ENCODE measurements at places on chromosomes 2 and 18.

DNA sequence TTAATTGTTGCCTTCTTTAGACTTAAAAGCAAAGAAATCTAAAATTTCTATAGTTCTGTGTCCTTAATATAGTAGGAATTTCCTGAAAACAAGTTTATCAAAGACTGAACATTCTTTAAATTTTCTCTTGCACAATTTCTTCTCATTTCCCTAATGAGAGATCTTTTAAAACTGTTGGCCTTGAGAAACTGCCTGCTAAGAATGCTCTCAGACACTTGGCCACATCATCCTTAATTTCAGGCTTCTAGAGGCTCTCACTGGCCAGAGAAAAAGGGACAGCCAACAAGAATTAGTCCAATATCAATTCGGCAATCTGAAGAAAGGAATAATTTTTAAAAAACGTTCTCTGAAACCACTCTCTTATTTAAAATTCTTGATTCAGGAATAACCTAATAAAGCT lies 167.0 kb upstream of the CREB1 start:
- no peak for DNase-seq

GRCh38 chr18:49241852-49242251 lies 218.6 kb downstream of the DYM start:
- DNase-seq = no peak

- no peak for DNase-seq
These were observed 48.0 kb upstream of the ID2 start for GRCh38 chr2:8633735-8634313.

GRCh38 chr2:60498816-60499429 lies 54.5 kb downstream of the BCL11A start:
- no peak for DNase-seq

GRCh38 chr2:72325592-72326422 lies 178.1 kb upstream of the CYP26B1 start:
- no peak for DNase-seq

GRCh38 chr2:129297430-129297829 lies 682.0 kb upstream of the RAB6C start:
- DNase-seq = no peak

- no peak for DNase-seq
These were observed 1.2 kb upstream of the TNS1 start for GRCh38 chr2:218003981-218004419.

- DNase-seq = no peak
These were observed 9.0 kb downstream of the OBSL1 start for GRCh38 chr2:219562049-219563020.

GRCh38 chr2:174522553-174522952 lies 35.7 kb upstream of the GPR155 start:
- DNase-seq = no peak

- no peak for DNase-seq
These were observed 3.6 kb downstream of the ITM2C start for GRCh38 chr2:230868161-230868946.

- DNase-seq = no peak
These were observed 256.0 kb downstream of the VAPA start for GRCh38 chr18:10169814-10170213.

GRCh38 chr2:190150413-190150812 lies 87.9 kb upstream of the MSTN start:
- DNase-seq = no peak

- no peak for DNase-seq
These were observed 1080.5 kb upstream of the ACVR2A start for GRCh38 chr2:146764301-146764700.

DNA sequence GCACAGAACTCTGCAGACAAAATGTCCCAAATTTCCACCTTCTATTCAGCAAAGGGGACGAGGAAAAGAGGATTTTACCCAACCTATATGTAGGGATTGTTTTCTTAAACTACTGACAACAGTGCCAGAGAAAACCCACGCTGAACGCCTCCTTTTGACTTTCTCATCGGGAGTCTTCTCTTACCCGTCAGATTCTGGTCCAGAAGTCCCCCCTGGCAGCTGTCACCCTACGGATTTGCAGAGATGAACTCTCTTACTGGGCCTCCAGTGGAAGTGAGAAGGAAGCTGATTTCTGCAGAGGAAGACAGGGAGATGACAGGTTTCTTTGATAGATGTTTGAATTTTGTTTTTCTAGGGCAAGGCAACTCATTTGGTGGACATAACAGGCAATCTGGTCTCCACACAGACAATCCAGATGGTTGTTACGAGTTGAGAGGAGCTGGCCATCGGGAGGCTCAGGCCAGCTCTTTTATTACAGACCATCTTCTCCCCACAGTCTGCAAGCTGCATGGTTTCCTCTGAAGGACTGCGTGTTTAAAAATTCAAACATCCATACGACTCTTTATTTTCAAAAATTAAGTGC lies 804.3 kb downstream of the RNF144A start:
- no peak for DNase-seq

- no peak for DNase-seq
These were observed 268.6 kb downstream of the HDAC4 start for GRCh38 chr2:239132156-239132709.

GRCh38 chr18:9647496-9648323 lies 33.4 kb upstream of the PPP4R1 start:
- DNase-seq = no peak

DNA sequence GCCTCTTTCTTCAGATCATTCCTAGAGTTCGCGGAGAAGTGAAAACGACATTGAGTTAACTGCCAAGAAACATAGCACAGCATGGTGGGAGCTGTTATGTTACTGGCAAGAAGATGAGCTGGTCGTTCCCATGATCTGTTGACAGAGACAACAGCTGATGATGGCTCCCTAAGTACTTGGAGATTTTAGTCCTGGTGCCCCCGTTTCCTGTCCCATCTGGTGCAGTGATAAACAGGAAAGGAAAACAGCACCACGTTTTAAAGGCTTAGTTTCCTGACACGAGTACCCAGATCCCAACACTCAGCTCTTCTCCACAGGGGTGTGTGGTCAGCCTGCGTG lies 56.4 kb upstream of the KCNG2 start:
- DNase-seq = no peak

- DNase-seq = no peak
These were observed 63.6 kb upstream of the SH3RF3 start for GRCh38 chr2:109065391-109065734.

- no peak for DNase-seq
These were observed 23.6 kb upstream of the KYNU start for GRCh38 chr2:142853912-142854311.

- no peak for DNase-seq
These were observed 36.2 kb downstream of the MTCL1 start for GRCh38 chr18:8741532-8741931.

GRCh38 chr2:19571773-19572172 lies 213.3 kb upstream of the OSR1 start:
- no peak for DNase-seq

DNA sequence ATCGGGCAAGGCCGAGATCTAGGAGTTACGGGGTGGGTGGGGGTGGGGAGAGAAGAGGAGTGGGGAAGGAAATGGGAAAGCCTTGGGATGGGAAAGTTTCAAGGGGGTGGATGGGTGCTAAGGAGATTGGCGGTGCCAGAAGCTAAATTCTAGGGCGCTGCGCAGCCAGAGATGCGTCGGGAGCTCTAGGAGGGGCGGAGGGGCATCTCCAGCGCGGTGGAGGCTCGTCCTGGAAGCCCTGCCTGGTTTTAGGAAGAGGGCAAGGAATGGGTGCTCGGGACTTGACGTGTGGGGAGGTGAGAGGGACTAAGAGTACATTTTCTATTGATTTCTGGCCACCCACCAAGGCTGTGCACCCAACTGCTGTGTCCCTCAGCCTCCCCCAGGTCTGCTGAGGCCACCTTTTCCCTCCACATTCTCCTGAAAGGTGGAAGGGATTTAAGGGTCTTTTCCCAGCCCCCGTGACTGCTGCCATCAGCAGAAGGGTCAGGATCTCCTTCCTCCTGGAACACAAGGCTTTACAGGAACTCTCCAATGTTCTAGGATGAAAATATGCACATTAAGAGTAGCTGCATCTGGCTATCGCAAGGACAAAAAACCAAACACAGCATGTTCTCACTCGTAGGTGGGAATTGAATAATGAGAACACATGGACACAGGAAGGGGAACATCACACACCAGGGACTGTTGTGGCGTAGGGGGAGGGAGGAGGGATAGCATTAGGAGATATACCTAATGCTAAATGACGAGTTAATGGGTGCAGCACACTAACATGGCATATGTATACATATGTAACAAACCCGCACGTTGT lies 1.4 kb downstream of the C2orf72 start:
- no peak for DNase-seq

DNA sequence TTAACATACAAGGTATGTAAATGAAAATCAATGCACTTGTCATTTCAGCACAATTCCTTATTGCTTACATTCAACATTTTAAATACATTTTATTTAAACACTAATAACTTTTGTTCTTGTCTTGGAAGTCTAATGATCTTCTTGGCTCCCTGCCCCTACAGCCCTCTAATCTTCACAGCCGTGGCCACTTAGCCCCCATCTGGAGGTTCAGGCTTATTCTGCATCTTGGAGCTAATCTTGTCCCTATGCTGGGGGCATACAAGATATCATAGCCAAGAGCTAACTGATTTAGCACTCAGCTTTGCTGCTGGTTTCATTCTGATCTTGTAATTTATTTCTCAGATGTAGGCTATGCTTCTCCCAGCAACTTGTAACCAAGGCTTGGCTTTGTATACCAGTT lies 140.8 kb downstream of the TMEFF2 start:
- DNase-seq = no peak

- no peak for DNase-seq
These were observed 127.9 kb downstream of the AGAP1 start for GRCh38 chr2:235621736-235622135.

GRCh38 chr2:199955007-199955338 lies 318 bp downstream of the TYW5 start:
- peak; percentile 47 for DNase-seq

- no peak for DNase-seq
These were observed 93.8 kb upstream of the LDAH start for GRCh38 chr2:20916604-20917286.

GRCh38 chr2:199440118-199440517 lies 17.6 kb downstream of the SATB2 start:
- DNase-seq = no peak

- no peak for DNase-seq
These were observed 1.7 kb upstream of the ITM2C start for GRCh38 chr2:230863031-230863430.

DNA sequence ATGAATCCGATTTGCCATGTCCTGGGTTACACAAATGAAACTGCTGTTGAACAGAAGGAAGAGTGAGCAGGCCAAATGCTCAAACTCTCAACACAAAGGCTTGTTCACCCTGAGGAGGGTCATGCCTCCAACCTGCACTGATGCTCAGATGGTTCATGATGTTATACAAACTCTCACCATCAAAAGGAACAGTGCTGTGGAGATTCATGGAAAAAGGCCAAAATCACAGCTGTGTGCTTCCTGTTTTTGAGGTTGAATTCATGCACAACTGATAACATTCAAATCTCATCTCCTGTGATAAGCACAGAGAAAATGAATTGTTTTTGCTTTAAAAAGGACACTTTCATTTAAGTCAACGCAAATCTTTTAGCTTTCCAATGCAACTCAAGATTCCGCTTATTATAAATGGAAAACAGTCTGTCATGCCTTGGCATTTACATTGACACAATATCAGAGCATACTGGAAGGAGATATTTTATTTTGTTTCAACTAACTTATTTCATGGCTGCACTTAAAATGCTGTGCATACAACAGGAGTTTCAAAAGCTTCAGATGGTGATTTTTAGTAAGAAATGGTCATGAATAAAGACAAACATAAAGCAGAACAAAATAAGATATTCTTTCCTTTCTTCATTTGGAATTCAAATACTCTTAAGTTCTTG lies 22.2 kb upstream of the TTN start:
- DNase-seq = no peak

DNA sequence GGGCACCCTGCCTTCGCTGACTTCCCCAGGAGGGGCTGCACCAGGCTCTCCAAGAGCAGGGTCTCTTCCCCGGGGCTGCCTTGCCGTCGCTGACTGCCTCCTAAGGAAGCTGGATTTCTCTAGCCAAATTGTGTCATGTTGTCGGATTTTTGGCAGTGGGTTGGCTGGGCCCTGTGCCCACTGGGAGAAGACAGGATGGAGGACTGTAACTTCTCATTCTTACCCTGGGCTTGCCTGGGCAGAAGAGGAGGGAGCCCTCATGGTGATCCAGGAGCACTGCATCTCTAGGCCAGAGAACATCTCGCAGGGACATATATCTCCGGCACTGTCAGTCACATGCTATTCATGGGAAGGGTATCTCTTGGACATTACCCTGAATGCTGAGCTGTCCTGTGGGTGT lies 6.3 kb downstream of the MYO7B start:
- no peak for DNase-seq

DNA sequence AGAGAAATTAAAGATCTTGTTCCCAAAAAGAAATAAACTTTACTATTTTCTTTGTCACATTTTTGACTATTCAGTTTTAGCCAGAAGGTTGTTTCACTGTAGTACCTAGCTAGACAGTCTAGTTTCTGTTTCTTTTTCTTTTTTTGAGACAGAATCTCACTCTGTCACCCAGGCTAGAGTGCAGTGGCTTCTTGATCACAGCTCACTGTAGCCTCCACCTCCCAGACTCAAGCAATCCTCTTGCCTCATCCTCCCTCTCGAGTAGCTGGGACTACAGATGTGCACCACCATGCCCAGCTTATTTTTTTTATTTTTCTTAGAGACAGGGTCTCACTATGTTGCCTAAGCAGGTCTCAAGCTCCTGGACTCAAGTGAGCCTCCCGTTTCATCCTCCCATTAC lies 2.2 kb downstream of the RBM45 start:
- no peak for DNase-seq

DNA sequence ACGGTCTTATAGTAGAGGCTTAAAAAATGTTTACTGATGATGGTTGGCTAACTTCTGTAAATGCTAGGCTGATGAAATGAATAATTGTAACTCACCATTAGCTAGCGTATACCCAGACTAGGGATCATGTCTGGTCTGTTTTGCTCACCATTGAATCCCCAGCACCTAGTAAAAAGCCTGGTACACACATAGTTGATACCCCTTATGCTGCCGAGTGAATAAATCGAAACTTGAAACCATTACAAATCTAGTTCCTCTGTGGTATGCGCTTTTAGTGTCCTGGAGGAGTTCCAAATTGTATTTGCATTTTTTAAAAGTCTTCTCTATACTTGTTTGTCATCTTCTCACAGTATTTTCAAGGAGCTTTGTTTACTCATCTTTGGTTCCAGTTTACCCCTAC lies 1.3 kb downstream of the TAF1B start:
- DNase-seq = no peak

- no peak for DNase-seq
These were observed 23.8 kb downstream of the ABCB11 start for GRCh38 chr2:169007356-169007755.

DNA sequence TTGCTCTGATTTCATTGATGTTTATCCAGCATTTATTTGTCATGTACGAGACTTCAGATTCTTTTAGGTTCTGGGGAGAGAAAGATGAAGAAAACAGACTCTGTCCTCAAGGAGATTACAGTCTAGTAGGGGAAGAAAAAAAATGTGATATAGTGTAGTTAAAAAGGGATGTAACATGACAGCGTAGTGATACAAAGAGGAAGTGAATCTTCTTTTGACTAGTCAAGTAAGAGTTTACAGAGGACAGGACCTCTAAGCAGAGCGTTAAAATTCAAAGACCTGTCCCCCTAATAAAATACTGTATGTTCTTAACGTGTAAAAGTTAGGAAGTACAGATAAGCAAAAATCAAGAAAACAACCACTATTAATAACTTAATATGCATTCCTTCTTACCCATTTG lies 47.7 kb downstream of the NCOA1 start:
- DNase-seq = no peak

Measured in NCI-H2107 (cell line).